ENCODE measurements at places on chromosomes 16 and 17.
A peak's percentile ranks its signal among the peaks of the same experiment; 100 is the strongest.

- DNase-seq = no peak
These were observed 45.6 kb downstream of the RMI2 start for GRCh38 chr16:11390573-11391495.

DNA sequence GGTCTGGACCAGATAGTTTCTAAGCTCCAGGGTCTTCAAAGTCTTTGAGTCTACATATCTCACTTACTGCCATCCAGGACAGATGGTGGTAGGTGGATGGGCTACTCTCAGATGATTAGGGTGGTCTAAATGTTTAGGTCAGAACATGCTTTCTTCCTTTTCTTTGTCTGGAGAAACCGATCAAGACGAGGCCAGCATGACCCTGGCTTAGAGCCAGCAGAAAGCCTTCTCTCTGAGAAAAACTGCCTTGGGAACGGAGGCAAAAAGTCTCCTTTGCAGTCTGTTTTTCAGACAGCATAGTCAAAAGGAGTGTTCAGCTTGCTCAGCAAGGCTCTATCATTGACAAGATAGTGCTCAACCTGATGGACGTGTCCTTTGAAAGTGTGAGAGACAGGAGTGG, 48.8 kb downstream of the SPACA3 start:
- no peak for DNase-seq

DNA sequence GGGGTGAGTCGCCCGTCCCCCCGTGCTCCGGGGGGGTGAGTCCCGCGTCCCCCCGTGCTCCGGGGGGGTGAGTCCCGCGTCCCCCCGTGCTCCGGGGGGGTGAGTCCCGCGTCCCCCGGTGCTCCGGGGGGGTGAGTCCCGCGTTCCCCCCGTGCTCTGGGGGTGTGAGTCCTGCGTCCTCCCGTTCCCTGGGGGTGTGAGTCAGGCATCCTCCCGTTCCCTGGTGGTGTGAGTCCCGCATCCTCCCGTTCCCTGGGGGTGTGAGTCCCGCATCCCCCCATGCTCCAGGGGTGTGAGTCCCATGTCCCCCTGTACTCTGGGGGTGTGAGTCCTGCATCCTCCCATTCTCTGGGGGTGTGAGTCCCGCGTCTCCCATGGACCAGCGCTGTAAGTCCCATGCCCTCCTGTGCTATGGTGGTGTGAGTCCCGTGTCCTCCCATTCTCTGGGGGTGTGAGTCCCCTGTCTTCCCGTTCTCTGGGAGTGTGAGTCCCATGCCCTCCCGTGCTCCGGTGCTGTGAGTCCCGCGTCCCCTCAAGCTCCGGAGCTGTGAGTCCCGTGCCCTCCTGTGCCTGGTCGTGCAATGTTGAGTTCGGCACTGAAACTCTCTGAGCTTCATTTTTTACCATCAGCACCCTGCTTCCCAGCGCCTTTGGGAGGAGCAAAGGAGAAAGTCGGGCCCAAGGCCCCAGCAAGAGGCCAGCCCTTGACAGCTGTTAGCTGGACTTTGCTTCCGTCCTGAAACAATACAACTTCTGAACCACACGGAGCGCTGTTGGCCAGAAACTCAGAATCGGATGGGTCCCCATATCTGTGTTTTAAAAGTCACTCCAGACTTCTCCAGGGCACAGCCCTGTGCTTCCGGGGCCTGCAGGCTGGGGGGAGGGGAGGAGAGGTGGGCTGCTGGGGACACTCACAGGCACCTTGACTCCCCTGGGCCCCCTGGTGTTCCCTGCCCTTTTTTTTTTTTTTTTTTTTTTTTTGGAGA, 11.5 kb upstream of the ZC3H18 start:
- peak; percentile 72 for DNase-seq

GRCh38 chr16:20336955-20337354, 9.6 kb upstream of the GP2 start:
- DNase-seq = no peak

DNA sequence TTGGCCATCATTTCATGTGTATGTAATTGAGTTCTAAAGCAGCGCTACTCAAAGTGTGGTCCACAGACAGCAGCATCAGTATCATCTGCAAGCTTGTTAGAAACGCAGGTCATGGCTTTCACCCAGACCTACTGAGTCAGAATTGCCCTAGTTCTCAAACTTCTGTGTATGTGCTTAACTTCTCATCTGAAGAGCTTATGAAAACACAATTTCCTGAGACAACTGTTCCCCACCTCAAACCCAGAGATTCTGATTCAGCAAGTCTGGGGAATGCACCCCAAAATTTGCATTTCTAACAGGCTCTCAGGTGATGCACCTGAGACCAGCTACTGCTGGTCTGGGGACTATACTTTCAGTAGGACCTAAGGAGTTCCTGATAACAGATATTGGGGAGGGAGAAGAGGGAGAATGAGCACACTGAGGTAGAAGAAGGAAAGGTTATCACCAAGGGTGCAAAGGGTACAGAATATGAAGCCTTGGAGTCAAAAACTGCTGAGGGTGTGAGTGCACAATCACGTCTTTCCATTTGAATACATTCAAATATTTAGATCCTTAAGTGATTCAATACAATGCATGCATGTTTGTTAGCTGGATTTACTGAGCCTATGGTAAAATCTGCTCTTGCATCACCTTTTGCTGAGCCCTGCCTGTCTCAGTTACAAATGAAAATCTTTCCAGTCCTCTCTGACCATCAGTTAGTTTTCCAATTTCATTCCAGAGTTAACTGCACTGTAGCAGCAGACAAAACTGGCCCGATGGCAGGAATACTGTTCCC, 29.2 kb upstream of the SKAP1 start:
- no peak for DNase-seq

GRCh38 chr17:51746421-51746820, 412.1 kb downstream of the CA10 start:
- DNase-seq = no peak

GRCh38 chr16:11576427-11577289, 10.1 kb downstream of the LITAF start:
- DNase-seq = no peak

GRCh38 chr16:50272687-50273381, 6.5 kb downstream of the ADCY7 start:
- no peak for DNase-seq

GRCh38 chr17:17987187-17987896, 14.7 kb downstream of the DRC3 start:
- no peak for DNase-seq

GRCh38 chr17:56982312-56982711, 4.4 kb downstream of the SCPEP1 start:
- DNase-seq = no peak

DNA sequence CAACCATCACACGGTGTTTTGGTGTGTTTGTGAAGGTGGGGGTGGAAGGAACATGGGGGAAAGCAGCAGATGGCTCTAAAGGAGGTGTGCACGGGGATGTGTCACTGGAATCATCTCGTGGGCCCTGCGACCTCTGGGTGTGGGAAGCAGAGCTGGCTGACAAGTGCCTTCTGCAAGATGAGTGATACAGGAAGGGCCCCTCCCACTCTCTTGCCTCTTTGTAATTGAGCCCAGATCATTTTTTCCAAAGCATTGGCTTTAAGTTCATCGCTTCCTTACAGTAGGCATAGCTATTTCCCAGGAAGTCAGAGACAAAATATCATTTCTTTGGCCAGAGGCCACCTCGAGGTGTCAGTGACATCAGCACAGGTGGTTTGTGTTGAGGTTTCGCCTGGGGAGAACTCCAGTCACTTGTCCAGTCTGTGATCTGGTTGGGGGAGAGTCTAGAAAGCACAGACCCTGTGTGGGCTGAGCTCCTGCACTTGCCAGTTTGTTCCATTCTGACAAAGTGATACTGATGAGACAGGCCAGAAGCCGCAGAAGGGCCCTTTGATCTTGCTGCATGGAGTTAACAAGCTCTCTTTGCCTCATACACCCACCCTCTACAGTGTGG, 20.6 kb upstream of the SNTB2 start:
- DNase-seq = no peak

DNA sequence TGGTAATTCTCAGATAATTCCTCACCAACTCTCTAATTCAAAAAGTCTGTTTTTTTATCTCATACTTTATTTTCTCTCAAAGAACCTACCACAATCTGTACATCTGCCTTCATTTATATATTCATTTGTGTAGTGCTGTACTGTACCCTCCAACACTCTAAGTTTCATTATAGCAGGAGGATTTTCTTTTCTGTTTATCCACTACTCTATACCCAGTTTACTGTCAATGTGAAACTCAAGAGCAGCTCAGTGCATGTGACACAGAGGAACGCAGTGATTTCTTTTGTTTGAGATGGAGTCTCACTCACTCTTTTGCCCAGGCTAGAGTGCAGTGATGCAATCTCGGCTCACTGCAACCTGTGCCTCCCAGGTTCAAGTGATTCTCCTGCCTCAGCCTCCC, 117.8 kb downstream of the ADAMTS18 start:
- no peak for DNase-seq

DNA sequence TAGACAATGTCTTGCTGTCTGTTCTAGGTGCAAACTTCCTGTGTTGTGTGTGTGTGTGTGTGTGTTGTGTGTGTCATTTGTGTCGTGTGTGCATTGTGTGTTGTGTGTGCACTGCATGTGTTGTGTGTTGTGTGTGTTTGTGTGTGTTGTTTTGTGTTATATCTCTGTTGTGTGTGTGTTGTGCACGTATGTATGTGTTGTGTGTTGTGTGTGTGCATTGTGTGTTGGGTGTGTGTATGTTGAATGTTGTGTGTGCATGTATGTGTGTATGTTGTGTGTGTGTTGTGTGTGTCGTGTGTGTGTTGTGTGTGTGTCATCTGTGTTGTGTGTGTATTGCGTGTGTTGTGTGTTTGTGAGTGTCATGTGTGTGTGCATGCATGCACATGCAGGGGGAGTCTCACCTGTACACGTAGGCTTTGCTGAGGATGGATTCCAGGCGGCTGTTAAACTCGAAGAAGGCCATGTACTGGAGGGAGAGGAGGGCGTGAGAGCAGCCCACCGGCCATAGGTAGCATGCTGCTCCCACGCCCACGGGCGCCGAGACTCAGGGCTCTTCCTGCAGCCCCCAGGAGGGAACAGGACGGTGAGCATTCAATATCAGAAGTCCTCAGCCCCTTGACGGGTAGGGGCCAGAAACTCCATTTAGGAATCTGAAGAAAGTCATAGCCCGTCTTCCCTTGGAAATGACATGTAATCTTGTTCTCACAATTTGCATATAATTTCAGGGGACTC, 58.2 kb downstream of the CNGB1 start:
- no peak for DNase-seq

DNA sequence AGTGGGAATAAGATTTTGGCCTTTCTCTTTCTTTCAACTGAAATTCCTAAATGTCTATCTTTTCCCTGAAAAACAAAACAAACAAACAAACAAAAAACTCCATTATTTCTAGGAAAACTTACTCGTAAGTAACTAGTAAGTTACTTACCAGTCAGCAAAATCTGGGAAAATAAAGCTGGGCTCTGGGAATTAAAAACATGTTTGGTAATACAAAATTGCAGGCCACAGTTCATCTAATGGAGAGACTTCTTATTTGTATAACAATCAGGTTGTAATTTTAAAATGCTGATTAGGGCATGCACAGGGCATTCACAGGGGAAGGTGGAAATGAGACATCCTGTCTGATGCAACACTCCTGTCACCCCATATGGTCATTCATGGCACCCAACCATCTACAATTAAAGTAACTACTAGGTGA, 3.8 kb upstream of the WIPI1 start:
- peak; percentile 29 for DNase-seq

GRCh38 chr16:86676254-86676670, 97.9 kb downstream of the FOXL1 start:
- no peak for DNase-seq

Data from DMS 273 treated with DMSO at 0.1 percent for 48 hours (cell line).